Endodermal cell (in vitro differentiated cells): ENCODE measurements at places on chromosomes 5 and 9. TPM values are rescaled to one million over a fixed set of nuclear protein-coding genes. Genes with fewer than 3 reads are reported as not detected.

Gene FBXL7
- 13.2 and 13.6 TPM in 2 replicates for total RNA-seq

DNA sequence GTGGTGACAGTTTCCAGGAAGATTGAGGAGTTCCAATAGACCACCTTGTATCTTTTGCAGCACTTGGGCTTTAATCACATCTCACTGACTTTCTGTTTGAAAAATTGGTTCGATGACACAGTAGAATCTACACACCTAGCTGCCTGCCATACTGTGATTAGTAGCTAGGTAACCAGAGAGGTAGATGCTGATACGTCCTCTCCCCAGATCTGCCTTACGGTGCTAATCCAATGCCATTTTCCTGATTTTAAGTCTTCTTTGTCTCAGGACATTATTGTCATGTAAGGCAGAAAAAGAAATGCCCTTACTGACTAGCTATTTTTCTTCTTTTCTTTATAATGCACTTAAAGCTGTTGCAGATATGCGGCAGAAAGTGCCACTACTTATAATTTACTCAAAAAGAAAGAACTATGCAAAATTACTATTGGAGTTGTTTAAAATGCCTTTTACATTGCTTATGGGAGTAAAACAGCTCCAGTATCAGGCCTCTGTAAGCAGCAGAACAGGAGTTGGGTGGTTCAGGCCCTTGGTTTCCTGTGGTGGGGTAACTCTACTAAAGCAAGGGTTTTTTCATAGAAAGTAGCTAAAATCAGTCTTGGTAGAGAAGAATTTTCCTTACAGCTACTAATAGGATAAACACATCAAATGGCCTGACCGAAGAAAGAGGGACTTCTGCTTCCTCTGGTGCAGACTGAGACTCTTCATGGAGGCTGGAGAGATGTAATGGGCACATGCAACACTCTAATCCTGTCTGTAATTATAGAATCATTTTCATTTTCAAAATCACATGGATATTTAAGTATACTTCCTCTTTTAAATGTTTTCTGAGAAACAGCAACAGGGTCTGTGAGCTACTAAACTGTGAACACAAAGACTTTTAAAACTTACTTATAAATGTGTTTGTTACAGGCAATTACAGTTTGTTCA is 177.2 kb downstream of the MAPKAP1 start:
- DNase-seq: no peak
- H3K27ac ChIP-seq: no peak overlapping the region
- H3K4me1 ChIP-seq: peaks cover 3% of the 10 kb centered on the region
- H3K27me3 ChIP-seq: no peaks in the 10 kb centered on the region
- no peaks in the 10 kb centered on the region for H3K36me3 ChIP-seq
- H3K4me3 ChIP-seq: no peak overlapping the region

DNA sequence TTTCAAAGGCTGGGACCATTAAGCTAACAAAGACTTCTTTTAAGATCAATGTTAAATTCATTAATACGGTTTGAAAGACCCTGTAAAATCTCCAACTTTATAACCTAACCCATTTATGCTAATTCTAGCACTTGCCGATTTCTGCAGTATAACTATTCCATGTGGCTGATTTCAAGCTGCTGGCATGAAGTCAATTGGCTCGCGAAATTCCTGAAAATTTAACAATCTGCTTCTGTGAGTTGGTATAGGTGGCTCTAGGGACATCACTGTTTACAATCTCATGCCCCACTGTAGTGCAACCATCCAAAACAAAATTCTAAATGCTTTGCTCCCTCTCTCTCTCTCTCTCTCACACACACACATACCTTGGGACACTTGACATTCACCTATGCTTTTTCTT is 70.2 kb downstream of the LPAR1 start:
- DNase-seq: no peak
- no peaks in the 10 kb centered on the region for H3K27me3 ChIP-seq
- no peak overlapping the region for H3K27ac ChIP-seq
- no peak overlapping the region for H3K4me3 ChIP-seq
- peaks cover 5% of the 10 kb centered on the region for H3K4me1 ChIP-seq
- H3K36me3 ChIP-seq: no peaks in the 10 kb centered on the region

Gene KIF12
- 7.0 to 17.4 TPM (median 16.3 TPM) in 3 replicates for total RNA-seq

DNA sequence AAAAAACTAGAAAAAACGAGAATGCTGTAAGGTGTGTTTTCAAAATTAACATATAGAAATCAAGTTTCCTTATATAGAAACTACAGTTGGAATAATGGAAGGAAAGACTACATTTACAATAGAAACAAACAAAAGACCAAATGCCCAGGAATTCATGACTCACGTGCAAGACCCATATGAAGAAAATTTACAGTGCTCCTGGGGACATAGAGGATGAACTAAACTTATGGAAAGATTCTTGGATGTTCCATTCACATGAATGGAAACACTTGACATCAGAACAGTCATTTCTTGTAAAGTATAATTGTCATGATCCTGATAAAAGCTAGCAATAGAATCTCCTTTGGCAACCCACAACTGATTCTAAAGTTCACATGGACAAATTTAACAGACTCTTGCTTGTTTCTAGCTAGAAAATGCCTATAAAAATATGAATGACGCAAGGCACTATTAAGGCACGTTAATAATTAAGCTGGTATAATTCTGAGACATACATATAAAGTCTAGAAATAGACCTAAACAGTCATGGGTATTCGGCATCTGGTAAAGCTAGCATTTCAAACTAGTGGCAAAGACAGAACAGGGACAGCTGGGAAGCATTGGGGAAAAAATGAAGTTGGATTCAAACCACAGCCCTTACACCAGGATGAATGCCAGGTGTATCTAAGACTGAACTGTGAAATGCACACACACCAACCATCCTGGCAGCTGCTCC is 5.1 kb upstream of the ZFP62 start:
- no peaks in the 10 kb centered on the region for H3K4me1 ChIP-seq
- no peak for DNase-seq
- no peaks in the 10 kb centered on the region for H3K36me3 ChIP-seq
- H3K27ac ChIP-seq: no peak overlapping the region

Gene PCDHAC2
- 2.3 and 2.4 TPM in 2 replicates for total RNA-seq

DNA sequence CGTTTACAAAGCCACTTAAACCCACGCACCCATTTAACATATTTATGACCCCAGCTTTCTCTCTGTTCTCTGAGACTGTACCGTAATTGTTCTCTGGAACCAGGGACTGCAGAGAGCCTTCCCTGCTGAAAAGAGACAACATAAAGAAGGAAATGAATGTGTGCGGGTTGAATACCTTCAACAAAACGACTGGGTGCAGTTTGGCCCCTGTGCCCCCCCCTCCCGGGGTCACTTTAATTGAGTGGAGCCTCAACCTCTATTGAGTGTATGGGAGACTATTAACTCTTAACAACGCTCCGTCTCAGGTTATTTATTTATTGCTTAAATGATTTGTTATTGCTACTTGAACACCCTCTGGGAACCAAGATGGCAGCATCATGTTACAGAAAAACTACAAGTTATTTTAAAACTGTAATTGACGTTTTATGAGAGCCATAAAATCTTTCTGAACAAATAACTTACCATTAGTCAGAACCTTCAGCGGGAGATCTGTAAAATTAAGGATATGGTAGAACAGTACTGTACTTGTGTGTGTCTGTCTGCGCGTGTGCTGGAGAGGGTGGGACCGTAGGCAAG is 70.6 kb downstream of the GAS1 start:
- DNase-seq: no peak
- H3K4me1 ChIP-seq: no peaks in the 10 kb centered on the region
- peak overlapping the region; percentile 65 for H3K27ac ChIP-seq
- H3K27me3 ChIP-seq: no peaks in the 10 kb centered on the region

DNA sequence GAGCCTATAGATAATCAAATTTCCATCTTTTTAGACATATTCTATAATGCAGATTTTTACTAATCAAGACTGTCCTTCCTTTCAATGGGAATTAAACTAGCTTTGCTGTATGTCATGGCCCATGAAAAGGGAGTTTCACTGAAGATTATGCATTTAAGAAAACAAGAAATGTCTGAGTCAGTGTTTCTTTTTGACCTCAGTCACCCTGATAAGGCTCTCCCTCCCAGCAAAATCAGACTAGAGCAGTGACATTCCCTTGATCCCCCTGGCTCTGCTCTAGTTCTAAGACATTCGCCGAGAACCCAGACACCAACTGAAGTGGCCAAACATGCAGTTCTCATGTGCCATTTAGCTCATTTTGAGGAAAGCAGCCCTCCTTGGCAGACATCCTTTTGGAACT is 442.0 kb downstream of the ACTL7B start:
- H3K36me3 ChIP-seq: no peaks in the 10 kb centered on the region
- H3K27me3 ChIP-seq: no peaks in the 10 kb centered on the region
- no peaks in the 10 kb centered on the region for H3K4me1 ChIP-seq
- no peak overlapping the region for H3K4me3 ChIP-seq
- H3K27ac ChIP-seq: no peak overlapping the region

Gene DND1
- total RNA-seq: 0.28 to 1.1 TPM (median 0.29 TPM) in 3 replicates

Gene CREB3
- total RNA-seq: 27.7 and 28.1 TPM in 2 replicates

Gene SLC34A3
- 0.11 TPM in 1 of 2 replicates, not detected in the other for total RNA-seq

Gene SHC3
- 1.3 and 1.6 TPM in 2 replicates for total RNA-seq

GRCh38 chr9:16272776-16273175 is 597.7 kb downstream of the BNC2 start:
- no peaks in the 10 kb centered on the region for H3K4me1 ChIP-seq
- no peak overlapping the region for H3K27ac ChIP-seq
- H3K36me3 ChIP-seq: no peaks in the 10 kb centered on the region
- H3K27me3 ChIP-seq: no peaks in the 10 kb centered on the region
- no peak overlapping the region for H3K4me3 ChIP-seq
- no peak for DNase-seq

- no peak overlapping the region for H3K4me3 ChIP-seq
- H3K4me1 ChIP-seq: no peaks in the 10 kb centered on the region
- H3K27ac ChIP-seq: no peak overlapping the region
Observed at GRCh38 chr9:76399856-76400255, 5.6 kb upstream of the RFK start.

Gene CER1
- 694 to 6,466 TPM (median 767 TPM) in 3 replicates for total RNA-seq

DNA sequence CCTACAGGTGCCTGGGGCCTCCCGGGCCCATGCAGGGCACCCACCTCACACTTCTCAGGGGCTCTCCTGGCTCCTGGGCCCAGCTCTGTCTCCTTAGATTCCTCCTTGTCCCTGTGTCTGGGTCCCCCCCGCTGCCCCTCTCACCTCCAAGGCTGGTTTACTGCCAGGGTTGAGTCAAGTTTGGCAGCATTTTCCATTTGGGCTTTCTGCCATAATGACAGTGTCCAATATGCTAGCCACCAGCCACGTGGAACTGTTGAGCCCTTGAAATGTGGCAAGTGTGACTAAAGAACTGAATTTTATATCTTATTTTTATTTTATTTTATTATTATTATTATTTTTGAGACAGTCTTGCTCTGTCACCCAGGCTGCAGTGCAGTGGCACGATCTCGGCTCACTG is 1.9 kb downstream of the TTC16 start:
- no peaks in the 10 kb centered on the region for H3K27me3 ChIP-seq
- H3K36me3 ChIP-seq: no peaks in the 10 kb centered on the region
- H3K4me3 ChIP-seq: no peak overlapping the region
- no peaks in the 10 kb centered on the region for H3K4me1 ChIP-seq
- no peak overlapping the region for H3K27ac ChIP-seq

DNA sequence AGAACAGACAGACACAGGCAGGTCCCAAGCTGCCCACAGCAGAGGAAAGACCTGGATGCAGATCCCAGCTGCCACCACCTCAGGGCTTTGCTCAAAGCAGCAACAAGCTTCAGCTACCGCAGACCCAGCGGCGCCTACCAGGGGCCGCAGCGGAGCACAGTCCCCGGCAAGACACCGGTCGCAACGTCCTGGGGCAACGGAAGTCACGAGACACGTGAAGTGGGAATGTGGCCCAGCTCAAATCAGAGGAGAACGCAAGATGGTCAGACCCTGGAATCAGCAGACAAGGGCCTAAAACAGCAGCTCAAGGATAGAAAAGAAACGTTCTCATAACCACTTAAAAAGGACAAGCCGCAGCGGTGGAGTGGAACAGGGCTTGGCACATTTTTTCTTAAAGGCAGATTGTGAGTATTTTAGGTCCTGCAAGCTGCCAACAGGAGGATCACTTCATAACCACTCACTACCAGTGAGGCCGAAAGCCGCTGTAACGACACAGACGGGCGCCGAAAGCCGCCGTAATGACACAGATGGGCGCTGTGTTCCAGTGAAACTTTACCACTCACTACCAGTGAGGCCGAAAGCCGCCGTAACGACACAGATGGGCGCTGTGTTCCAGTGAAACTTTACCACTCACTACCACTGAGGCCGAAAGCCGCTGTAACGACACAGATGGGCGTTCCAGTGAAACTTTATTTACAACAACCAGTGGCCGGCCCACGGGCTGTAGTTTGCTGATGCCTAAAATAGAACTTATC is 21.7 kb downstream of the SLC9A3 start:
- no peaks in the 10 kb centered on the region for H3K27me3 ChIP-seq
- no peaks in the 10 kb centered on the region for H3K36me3 ChIP-seq
- DNase-seq: peak; percentile 71
- H3K4me3 ChIP-seq: no peak overlapping the region

Gene SPINK1
- total RNA-seq: not detected in 3 replicates

Gene ANXA2R
- 0.27 to 1.1 TPM (median 0.73 TPM) in 3 replicates for total RNA-seq

- H3K4me3 ChIP-seq: no peak overlapping the region
- H3K36me3 ChIP-seq: no peaks in the 10 kb centered on the region
- H3K4me1 ChIP-seq: no peaks in the 10 kb centered on the region
- DNase-seq: no peak
- H3K27me3 ChIP-seq: peaks cover 17% of the 10 kb centered on the region
- no peak overlapping the region for H3K27ac ChIP-seq
Observed at GRCh38 chr5:177393206-177393765, 7.2 kb downstream of the PFN3 start.

Gene FAM81B
- total RNA-seq: 0.76 TPM in 1 of 3 replicates, not detected in the others

GRCh38 chr5:126002222-126002897 is 420.8 kb upstream of the GRAMD2B start:
- no peak overlapping the region for H3K4me3 ChIP-seq
- DNase-seq: no peak
- H3K27ac ChIP-seq: no peak overlapping the region
- H3K27me3 ChIP-seq: no peaks in the 10 kb centered on the region

DNA sequence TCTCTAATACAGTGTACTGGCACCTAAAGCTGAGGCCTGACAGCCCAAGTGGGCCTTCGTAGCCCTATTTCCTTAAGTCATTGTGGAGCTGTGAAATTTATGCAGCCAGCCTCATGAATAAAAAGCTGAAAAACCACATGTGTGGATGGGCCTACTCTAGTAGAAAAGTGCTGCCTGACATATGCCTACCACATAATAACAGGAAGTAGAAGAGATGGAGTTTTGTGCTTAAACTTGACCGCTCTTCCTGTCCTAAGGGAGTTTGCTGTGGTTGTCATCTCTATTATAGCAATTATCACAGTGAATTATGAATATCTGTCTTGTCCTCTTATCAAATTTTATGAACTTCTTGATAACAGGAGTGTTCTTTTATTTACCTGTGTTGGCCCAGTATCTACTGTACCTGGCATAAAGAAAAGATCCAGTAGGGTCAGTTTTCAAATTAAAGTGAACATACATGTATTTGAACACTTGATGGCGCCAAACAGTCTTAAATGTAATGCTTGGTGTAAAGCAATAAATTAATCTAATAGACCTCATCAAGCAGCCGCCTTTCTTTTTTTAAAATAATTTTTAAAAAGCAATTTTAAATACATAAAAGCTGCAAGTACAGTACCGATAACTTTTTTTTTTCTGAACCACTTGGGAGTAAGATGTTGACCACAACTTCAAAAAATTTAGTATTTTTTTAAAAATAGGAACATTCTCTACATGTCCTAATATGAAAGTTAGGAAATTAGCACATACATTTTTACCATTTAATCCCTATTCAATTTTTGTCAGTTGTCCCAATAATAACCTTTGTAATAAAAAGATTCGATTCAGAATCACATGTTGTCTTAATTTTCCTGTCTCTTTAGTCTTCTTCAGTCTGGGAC is 51.0 kb downstream of the FKTN start:
- no peak overlapping the region for H3K4me3 ChIP-seq
- H3K4me1 ChIP-seq: no peaks in the 10 kb centered on the region
- peaks cover 3% of the 10 kb centered on the region for H3K36me3 ChIP-seq
